ENCODE measurements at places on chromosomes 12 and 14.

DNA sequence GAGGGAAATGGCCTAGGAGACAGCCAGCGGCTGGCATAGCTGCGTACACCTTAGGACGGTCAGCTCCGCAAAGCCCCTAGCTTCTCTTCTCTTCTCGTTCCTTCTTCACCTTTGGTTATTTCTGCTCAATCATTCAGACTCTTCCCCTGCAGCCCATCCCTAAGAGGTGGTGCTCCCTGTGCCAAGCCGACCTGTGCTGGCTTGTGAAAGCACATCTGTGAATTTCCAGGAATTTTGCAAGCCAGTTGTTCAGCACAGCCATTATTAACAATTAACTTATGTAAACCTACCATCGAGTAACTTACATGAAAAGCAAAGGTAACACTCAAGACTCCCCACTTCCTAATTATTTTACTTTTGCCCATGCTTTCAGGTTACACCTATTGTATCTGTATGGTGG lies 20.9 kb upstream of the GPR68 start:
- no peak for DNase-seq

DNA sequence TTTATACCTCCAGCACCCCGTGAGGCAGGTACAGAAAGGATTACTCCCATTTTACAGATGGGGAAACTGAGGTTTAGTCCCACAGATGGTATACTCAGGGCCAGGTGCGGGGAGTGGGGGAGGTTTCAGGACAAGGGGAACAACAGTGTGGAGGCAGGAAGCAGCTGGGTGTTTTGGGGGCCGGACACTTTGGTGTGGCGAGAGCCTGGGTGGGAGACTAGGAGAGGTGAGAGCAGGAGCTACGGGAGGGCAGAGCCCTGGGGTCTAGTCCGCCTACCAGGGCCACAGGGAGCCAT lies 61.7 kb downstream of the DIO3 start:
- no peak for DNase-seq

DNA sequence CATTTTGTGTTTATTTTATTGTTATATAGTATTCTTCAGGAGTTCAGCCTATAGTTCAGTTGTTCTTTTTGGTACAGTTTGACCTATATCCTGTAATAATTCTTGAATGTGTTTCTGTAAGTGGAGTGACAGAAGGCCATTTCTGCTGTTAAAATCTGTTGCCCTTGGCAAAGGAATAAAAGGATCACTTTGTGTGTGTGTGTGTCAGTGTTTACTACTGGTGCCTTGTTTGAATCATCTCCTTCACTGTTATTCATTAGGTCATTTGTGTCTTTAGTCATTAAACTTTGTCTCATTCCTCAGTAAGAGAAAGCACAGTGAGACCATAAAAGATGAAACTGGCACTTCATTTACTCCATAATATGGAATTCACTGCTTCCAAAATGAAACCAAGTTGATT lies 130.7 kb downstream of the TMTC2 start:
- DNase-seq = no peak

DNA sequence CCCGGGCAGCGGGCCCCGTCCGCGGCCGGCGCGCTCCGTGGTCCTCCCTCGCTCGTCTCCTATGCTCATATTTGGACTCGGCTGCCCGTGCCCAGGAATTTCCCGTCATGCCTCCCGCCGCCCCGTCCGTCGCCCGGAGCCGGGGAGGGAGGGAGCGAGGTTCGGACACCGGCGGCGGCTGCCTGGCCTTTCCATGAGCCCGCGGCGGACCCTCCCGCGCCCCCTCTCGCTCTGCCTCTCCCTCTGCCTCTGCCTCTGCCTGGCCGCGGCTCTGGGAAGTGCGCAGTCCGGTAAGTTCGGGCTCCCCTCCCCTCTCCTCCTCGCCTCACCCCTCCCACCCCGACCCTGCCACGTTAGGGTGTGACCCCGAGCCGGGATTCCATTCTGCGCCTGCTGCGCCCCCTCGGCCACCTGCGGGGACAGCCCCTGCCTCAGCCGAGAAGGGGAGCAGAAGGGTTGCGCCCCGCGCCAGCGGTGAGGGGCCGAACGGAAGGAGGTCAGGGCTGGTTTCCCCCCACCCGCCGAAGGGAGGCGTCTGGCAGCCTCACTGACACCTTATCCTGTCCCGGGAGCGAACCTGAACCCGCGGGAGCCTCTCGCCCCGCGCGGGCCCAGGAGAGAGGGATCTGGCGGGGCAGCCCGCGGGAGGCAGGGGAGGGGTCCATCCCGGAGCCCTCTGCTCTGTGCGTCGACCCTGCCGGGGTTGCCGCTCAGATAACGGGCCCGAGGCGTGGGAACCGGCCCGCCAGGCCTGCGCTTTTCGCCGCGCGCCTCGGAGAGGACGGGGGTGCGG lies at the start of gene MSRB3:
Gene MSRB3, plus strand, starts transcription at position 108 of the 793 bp plus-strand sequence. CDS start 29,897 bp downstream, outside the sequence.
- peak; percentile 3 for DNase-seq

GRCh38 chr14:105205673-105206208 lies 24.6 kb upstream of the NUDT14 start:
- no peak for DNase-seq

DNA sequence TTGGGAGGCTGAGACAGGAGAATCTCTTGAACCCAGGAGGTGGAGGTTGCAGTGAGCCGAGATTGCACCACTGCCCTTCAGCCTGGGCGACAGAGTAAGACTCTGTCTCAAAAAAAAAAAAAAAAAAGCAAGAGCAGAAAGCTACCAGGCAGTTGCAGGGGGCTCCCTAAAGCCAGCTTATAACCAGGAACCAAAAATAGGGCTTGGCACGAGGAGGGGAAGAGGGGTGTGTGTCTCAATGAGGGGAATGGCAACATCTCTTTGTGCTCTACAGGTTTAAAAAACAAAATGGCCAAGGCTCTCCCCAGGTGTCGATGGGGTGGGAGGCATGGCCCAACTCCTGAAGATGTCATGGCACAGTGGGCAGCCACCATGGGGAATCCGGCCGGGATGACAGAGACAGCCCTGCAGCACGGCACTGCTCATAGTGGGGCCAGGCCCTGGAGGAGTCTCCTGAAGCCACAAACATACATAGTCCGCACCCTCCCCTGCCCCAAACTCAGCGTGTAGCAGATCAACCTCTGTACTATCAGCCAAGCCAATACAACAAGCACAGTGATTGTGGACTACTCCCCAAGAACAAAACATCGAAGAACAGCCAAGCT lies 16.0 kb upstream of the EIF5 start:
- DNase-seq = no peak

DNA sequence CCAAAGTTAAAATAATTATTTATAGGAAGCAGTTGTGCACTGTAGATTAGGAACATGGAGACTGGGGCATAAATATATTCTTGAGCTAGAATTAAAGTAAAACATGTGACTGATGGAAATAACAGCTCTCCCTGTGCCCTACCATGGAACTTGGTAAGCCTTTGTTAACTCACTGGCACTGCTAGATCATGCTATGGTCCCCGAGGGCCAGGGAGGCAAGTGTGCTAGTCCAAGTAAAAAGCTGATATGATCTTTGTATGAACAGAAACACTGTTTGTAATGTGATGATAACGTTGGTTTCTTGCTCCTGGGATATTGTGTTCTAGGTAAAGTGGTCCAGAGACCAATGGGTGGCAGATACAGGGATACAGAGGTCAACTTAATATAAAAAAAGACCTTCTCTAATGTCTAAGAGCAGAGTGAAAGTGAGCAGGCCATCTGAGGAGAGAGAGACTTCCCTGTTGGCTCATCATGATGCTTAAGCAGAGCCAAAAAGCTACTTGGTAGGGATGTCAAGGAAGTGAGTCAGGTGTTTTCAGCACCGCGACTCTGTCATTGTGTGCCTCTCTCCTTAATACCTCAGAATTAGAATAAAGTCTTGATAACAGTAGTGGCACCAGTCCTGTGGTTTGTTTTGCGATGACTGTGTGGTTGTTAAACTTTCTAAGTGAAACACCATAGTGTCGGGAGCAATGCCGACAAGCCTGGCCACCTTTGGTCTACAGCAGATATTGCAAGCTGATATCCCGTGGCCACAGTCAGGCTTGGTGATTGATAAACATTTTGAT lies 27.6 kb downstream of the BICD1 start:
- peak; percentile 18 for DNase-seq

Measured in activated gamma-delta T cell treated with Interleukin-2 at 50 U/mL for 16 hours (primary cell).